ENCODE measurements at places on chromosomes 13 and 19.

- DNase-seq, result no peak
These were observed 49.0 kb upstream of the ZNF780A start for GRCh38 chr19:40139533-40140287.

DNA sequence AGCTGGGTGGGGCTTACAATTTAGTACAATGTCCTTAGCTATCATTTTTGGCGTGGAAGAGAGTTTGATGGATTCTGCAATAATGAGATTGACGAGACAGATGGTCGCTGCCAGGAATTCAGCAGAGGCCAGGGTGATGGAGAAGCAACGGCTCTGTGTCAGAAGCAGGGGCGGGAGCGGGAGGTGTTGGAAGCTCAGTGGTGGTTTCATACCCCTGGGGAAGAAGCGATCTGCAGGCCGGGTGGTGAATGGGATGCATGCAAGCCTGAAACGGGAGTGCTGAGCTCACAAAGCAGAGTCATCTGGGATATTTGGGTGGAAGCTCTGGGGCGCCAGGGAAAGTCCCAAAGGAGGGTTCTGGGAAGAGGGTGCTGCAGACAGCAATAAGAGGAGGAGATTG, 370.8 kb downstream of the ZNF536 start:
- no peak for DNase-seq

- no peak for DNase-seq
These were observed 9.2 kb downstream of the IQCN start for GRCh38 chr19:18264971-18265540.

DNA sequence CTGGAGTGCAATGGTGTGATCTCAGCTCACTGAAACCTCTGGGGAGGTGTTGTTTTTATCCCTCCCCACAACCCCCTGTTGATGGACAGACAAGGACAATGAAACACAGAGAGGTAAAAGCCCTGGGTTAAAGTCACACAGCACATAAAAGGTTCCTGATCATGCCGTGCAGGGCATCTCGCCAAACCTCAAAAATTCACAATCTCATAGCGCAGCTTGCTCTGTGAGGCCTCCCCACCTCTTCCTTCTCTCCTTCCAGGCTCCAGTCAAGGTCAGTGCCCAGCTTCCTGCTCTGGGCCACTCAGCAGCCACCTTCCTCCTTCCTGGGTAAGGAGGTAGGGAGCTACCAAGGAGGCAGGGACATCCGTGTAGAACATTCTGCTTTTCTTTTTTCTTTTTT, 2.3 kb downstream of the FUT2 start:
- DNase-seq, result no peak

DNA sequence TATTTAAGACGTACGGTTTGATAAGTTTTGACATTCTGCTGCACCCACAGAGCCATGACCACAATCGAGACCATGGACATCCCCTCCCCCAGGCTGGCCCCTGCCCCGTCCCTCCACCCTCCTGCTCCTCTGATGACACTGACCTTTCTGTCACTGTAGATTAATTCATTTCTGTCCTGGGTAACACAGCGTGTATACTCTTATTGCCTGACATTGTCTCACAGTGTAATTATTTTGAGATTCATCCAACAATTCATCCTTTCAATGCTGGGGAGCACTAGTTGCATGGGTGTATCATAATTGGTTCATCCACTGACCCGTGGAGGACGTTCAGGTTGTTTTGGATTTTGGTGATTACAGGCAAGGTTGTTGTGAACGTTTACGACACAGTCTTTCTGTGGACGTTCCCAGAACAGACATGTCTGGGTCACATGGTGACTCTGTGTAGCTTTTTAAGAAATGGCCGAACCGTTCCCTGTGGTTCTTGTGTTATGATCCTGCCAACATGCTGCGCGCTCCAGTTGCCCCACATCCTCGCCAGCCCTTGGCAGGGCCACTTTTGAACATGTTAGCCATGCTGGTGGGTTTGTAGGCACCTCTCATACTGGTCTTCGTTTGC, 41.9 kb downstream of the C13orf46 start:
- DNase-seq, result no peak

DNA sequence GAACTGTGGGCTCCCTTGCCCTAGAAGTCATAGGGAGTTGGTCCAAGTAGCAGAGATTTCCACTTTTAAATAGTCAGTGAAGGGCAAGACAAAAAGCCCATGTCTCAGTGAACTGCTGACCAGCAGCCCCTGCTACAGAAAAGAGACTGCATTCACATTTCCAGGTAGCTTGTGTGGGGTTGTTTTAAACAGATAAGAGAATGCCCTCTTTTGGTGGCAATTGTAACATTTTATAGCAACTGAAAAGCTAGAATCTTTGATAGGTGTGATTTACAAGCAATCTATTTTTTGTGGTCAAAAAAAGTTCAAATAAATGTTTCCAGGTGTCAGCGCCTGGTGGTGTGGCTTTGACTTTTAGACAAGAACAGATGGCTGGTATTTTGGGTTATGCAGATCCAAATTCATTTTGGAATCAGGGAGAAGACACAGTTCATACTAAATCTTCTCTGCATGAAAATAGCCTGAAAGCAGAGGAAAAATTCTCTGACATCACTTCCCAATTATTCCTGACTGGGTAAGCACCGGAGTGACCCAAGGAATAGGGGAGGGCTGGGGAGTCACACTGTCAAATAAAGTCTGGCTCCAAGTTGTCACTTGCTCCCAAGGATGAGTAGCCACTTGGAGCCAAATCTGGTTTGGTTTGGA, 26.2 kb upstream of the GPR12 start:
- DNase-seq, result no peak

- DNase-seq, result no peak
These were observed 142.7 kb downstream of the USP12 start for GRCh38 chr13:27028683-27029480.

DNA sequence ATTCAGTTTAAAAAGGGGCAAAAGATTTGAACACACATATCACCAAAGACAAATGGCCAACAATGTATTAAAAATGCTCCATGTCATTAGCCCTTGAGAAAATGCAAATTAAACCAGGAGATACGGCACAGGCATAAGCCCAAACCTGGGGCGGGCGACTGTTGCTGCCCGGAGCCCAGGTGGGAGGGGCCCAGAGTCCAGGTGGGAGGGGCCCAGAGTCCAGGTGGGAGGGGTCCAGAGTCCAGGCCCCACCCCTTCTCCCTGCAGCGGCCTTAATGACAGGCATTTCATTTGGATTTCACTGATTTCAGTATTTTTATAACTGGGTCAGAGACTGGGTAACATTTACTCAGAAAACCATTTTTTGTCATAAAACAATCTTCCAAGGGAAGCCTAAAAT, 78.2 kb downstream of the RASA3 start:
- no peak for DNase-seq

DNA sequence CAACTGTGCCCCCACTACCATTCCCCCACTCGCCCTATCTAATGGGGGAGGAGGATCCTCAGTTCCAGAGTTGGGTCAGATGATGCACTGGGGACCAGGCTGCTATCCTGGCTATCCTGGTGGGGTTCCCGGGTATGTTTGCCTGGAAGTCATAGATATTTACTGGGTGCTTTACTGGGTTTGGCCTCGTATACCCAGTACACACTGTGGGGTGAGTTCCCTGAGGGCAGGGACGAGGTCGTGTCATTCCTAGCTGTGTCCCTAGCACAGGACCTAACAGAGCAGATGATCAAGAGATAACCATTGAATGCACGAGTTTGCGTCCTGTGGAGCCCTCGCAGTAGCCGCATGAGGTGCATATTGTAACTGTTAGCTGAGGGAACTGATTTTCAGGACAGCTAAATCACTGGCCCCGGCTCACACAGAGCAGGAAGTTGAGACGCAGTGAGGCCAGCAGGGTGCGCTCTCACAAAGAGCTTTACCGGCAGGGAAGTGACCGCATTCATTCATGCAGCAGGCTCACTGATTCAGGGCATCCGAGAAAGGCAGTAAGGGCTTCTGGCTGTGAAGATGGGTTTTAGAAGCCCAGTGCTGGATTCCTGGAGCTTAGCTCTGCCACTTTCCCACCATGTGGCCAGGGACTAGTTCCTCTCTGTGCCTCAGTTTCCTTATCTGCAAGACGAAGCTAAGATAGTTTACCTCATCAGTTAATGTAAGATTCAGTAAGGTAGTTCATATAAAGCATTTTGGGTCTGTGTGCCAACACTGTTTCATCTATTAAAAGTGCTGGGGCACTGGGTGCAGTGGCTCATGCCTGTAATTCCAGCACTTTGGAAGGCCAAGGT, 6.0 kb downstream of the RUVBL2 start:
- peak; percentile 26 for DNase-seq

DNA sequence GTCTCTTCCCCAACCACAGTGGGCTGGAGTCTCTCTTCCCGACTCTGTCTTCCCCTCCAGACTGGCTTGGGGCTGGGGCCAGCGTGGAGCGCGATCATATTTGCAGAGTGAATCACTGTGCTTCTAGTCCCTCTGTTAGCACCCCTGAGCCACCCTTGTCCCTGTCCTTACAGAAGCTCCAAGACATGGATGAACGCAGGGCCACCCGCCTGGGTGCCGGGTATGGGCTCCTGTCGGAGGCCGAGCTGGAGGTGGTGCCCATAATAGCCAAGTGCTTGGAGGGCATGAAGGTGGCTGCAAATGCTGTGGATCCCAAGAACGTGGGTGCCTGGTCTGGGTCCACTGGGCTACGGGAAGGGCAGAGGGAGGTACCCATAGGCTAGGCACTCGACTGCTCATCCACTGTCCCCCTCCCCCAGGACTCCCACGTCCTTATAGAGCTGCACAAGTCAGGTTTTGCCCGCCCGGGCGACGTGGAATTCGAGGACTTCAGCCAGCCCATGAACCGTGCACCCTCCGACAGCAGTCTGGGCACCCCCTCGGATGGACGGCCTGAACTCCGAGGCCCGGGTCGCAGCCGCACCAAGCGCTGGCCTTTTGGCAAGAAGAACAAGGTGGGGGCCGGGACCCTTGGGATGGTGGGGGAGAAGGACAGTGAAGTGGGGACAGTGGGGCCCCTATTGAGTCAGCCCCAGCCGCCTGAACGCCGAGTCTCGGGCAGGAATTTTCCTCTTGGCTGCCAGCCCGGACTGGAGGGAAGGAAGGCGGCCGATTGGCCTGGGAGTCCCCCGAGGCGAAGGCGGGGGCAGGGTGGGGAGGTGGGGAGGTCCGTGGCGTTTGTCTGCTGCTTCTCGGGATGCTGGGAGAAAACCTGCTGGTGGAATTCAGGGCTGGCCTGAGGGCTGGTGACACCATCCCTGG, 5.2 kb downstream of the TRIP10 start:
- DNase-seq, result no peak

DNA sequence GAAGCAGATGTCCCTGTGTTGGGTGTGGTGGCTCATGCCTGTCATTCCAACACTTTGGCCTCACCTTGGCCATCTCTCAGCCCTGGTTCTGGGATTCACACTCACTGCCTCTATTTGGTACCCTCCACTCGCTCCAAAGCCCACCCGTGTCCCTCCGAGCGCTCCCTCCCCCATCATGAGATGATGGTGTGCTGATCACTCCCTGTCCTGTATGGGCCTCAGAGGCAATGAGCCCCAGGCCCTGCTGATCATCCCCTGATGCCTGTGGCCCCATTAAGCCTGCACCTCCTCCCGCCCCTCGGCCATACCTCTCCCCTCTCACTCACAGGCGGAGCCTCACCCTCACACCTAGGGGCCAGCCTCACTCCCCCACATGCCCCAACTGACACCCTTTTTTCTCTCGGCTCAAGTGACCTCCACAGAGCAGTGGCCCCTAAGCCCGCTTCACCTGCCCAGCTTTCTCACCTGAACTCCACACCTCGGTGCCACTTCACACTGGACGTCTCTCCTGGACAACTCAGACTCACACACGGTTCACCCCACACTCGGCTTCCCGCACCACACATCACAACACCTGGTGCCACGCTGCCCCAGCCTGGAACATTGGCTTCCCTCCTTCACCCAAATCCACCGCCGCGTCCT, 114.5 kb downstream of the STK24 start:
- DNase-seq, result no peak

DNA sequence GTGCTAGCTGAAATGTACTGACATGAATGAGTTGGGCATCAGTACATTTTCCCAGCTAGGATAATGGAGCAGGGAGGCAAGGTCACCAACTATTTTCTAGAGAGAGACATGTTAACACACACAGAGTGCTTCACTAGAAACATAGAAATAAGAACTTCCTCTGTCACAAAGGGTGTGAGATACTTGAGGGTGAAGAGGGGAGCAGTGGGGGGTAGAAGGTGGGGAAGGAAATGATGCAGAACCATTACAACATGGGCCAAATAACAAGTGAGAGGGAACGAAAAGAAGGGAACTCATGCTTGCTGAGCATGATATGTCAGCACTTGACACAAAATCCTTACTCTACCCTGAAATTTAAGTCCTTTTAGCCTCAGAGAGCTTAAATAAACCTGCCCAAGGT, 87.8 kb upstream of the RFC3 start:
- DNase-seq, result no peak

DNA sequence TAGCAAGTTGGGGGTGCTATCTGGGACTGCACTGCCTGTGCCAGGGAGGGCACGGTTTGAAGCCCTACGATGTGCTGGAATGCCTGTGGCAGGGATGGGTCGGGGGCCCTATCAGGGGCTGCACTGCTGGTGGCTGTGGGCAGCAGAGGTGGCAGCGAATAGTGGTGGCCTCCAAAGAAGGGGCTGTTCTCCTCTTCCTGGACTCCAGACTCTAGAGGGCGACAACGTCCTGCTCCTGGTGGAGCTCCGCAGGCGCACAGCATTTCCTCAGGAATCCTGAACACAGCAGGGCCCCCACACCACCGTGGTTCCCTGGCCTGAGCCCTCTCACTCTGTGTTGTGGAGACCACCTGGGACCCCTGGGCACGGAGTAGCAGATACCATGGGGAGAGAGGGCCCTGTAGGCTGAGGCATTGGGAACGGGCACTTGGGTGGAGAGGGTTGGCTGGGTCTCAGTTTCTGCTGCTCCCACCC, 145.6 kb downstream of the TNFRSF19 start:
- no peak for DNase-seq

DNA sequence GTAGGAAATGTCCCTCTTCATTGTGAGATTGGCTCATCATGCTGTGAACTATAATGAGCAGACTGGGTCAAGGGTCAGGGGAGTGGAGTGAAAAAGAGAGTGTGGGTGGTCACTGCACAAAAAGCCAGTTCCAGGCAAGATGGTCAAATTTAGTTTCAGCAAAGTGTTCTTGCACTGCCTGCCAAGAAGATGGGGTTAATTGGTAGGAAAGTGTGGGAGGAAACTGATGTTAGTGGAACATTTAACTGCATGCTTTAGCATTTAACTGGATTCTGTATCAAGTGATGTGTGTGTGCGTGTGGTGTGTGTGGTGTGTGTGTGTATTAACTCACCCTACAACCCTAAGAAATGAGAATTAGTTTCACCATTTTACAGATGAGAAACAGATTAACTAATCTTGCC, 131.6 kb downstream of the COG6 start:
- no peak for DNase-seq

GRCh38 chr13:33147832-33148231, 131.6 kb downstream of the KL start:
- DNase-seq, result no peak
